Skeletal muscle cell (primary cell): ENCODE measurements at places on chromosomes 7 and 10.

DNA sequence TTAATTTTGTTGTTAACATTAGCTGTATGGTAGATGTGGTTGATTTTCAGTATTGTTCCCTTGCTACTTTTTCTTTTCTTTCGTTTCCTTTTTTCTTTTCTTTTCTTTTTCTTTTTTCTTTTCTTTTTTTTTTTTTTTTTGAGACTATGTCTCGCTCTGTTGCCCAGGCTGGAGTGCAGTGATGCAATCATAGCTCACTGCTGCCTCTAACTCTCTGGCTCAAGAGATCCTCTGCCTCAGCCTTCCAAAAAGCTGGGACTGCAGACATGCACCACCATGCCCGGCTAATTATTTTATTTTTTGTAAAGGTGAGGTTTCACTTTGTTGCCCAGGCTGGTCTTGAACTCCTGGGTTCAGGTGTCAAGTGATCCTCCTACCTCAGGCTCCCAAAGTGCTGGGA lies 14.4 kb downstream of the SLC26A3 start:
- DNase-seq, result no peak

DNA sequence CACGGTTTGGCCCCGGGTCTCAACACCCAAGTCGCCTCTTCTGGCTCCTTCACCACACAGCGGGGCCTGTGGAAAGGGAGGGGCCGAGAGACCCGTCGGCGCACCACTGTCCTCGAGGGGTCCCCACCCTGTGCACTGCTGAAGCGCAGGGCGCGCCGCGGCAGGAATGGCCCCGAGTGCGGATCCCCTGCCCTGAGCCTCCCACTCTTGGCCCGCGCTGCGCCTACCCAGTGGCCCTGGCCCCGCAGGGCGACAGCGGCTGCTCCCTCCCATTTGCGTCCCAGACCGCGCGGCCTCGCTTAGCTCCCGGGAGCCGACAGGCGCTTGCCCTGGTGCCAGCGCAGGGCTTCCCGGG lies 2.1 kb upstream of the SFMBT2 start:
- DNase-seq, result no peak

DNA sequence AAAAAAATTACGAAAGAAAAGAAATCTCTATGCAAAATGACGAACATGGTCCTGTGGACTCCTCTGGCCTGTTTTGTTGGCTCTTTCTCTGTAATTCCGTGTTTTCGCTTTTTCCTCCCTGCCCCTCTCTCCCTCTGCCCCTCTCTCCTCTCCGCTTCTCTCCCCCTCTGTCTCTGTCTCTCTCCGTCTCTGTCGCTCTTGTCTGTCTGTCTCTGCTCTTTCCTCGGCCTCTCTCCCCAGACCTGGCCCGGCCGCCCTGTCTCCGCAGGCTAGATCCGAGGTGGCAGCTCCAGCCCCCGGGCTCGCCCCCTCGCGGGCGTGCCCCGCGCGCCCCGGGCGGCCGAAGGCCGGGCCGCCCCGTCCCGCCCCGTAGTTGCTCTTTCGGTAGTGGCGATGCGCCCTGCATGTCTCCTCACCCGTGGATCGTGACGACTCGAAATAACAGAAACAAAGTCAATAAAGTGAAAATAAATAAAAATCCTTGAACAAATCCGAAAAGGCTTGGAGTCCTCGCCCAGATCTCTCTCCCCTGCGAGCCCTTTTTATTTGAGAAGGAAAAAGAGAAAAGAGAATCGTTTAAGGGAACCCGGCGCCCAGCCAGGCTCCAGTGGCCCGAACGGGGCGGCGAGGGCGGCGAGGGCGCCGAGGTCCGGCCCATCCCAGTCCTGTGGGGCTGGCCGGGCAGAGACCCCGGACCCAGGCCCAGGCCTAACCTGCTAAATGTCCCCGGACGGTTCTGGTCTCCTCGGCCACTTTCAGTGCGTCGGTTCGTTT lies 83.5 kb upstream of the SLF2 start:
- DNase-seq, result no peak

DNA sequence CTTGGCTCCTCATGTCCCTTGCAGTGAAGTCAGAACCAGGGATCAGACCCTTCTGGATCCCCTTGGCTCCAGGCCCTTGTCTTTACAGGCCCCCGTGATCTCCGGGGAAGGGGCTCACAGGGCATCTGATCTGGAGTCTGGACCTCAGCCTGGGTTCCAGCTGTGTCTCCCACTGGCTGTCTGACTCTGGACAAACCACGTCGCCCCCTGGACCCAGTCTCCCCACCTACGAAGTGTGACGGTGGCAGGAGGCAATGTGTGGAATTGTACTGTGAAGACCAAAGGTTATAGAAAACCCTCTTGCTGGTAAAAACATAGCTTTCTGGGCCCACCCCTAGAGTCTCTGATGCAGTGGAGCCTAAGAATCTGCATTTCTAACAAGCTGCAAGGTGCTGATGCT lies 15.5 kb upstream of the C10orf71 start:
- no peak for DNase-seq
